ENCODE measurements at places on chromosomes 2 and 18.

DNA sequence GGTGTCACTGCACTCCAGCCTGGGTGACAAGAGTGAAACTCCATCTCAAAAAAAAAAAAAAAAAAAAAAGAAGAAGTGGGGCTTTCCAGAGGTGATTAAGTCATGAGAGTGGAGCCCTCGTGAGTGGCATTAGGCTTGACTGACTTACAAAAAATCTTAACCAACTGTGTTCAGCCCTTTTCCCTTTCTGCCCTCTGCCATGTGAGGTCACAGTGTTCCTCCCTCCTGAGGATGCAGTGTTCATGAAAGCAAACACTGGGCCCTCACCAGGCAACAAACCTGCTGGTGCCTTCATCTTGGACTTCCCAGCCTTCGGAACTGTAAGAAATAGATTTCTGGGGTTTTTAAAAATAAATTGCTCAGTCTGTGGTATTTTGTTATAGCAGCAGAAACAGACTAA is 37.0 kb upstream of the METTL21A start:
- DNase-seq: no peak

DNA sequence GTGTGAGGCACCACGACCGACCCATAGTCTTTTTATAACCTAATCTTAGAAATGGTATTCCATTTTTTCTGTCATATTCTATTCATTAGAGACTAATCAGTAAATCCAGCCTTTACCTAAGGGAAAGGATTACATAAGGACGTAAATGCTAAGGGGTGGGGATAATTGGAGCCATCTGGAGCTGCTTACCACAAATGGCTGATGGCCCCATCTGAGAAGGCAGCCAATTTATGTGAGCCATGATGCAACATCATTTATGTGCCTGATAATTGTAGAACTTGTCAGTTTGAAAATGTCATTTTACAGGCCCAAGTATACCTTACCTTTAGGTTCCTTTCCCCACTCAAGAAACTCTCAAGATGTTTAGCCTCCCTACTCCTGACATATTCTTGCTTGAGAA is 44.0 kb downstream of the ARHGEF33 start:
- peak; percentile 90 for DNase-seq

DNA sequence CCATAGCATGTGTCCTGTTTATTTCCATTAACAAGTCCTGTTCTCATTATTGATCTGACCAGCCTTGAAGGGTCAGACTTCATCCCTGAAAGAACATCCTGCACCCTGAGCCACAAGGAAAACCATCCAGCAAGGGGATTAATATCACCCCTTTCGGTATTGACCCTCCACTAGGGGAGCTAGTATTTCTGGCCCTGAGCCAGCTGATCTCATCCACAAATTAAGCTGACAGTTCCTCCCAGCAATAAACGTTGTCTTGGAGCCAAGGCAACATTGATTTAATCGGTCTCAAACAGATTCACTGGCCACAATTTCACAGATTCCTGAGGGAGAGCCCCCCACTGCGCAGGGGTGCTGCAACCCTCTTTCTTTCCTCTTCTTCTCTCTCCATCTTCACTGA is 353.1 kb upstream of the FANCL start:
- DNase-seq: no peak

- no peak for DNase-seq
Measured at GRCh38 chr2:25218100-25218499, 49.7 kb upstream of the POMC start.

- no peak for DNase-seq
Measured at GRCh38 chr2:705971-706511, 28.8 kb upstream of the TMEM18 start.

DNA sequence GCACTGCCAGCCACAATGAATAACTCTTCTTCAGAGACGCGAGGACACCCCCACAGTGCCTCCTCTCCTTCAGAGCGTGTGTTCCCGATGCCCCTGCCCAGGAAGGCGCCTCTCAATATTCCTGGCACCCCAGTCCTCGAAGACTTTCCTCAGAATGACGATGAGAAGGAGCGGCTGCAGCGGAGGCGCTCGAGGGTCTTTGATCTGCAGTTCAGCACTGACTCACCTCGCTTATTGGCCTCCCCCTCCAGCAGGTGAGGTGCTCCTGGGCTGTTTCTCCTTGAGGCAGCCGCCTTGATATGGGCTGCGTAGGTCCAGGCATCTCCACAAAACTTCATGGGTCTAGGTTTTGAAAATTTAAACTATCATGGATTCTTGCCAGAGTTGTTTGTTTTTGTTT is 6.1 kb downstream of the NCAPH start:
- no peak for DNase-seq

DNA sequence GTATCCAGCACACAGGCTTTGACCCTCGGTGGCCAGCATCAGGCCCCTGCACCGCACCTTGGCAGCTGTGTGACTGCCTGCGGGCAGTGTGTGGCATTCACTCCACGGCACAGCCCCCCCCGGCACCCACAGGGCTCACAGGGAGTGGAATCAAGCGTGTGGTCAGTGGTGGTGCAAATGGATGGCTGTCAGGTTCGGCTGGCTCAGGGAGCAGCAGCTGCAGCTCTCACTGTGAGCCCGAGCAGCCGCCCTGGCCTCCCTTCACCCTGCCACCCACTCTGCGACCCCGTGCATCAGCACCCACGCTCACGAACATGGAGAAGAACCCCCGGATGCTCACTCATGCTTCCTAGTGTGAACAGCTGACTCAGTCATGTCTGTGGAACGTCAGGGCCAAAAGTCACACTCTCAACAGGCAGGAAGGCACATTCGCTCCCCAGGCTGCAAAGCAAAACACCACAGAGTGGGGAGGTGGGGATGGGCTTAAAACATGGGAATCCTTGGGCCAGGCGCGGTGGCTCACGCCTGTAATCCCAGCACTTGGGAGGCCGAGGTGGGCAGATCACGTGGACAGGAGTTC is 41.5 kb upstream of the GPC1 start:
- DNase-seq: no peak

GRCh38 chr2:173652767-173653431 is 298.2 kb downstream of the CDCA7 start:
- DNase-seq: peak; percentile 91

DNA sequence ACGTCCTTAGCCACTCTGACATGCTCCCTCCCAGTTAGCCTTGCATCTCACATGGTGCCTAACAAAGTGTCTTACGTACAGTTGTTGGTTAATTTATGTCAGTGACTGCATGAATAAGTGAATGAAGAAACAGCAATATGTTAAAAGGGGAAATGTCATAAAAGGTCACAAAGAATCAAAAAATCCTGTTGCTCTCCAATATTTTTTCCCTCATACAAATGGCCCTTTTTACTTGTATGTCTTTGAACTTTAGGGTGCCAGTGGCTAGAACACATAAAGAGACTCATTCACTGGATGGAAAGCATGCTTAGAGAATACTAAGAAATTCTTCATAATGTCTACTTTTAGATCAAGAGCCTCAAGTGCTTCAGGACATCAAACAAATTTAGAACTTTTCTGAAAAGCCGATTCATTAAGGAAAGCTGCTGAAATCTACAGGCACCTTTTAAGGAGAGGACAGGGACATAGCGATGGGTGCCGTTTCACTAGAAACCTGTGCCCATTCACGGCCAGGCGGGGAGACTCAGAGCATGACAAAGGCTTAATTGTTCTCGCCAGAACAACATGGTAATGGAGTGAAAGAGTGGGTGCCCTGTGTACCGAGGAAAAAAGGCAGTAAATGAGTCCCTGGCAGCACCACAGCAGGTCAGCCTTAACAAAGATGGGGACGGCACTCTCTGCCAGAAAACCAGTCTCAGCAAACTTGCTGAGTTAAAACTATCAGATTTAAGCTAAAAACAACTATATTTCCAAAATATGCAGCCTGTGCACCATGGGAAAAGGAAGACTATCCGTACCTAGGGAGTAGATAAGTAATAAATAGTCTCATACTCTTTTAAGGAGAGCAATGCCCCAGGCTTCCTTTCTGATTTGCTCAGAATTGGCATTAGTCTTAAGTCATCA is 71.6 kb upstream of the SPTBN1 start:
- no peak for DNase-seq

- no peak for DNase-seq
Measured at GRCh38 chr2:119108186-119108585, 50.4 kb downstream of the C1QL2 start.

GRCh38 chr18:79354350-79354749 is 41.4 kb upstream of the NFATC1 start:
- no peak for DNase-seq

- peak; percentile 33 for DNase-seq
Measured at GRCh38 chr2:85390941-85391669, 19.1 kb downstream of the CAPG start.

DNA sequence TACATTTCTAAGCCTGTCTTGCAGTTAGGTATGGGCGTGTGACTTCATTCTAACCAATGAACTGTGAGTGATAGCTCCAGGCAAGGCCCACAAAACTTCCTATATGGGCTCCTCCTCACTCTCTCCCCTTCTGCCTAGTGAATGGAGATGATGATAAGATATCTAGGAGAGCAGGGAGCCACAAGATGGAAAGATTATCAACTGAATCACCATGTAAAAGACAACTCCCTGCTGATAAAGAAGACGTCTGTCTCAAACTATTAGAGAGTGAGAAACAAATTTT is 237.1 kb downstream of the GPD2 start:
- no peak for DNase-seq

DNA sequence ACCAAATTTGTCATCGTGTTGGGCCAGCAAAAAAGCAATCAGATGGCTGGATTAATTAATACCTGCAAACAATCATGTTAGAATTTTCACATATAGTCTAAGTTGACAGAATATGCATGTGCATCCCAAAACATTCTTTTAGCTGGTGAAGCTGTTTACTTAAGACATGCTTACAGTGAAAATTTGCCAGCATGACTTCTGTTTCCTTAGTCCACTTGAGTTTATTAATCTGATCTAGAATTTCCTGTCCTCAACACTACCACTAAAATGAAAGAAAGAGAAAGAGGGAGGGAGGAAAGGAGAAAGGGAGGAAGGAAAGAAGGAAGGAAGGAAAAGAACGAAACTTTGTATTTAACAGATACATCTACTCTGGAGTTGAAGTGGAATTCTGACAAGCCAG is 2109.9 kb upstream of the PIK3C3 start:
- no peak for DNase-seq

- peak; percentile 62 for DNase-seq
Measured at GRCh38 chr2:198883604-198884003, 574.1 kb downstream of the SATB2 start.

GRCh38 chr2:190693533-190694232 is 44.8 kb downstream of the NAB1 start:
- DNase-seq: no peak

GRCh38 chr18:48781163-48781987 is 169.4 kb downstream of the SMAD7 start:
- peak; percentile 46 for DNase-seq

GRCh38 chr2:145287736-145288135 is 767.8 kb upstream of the ZEB2 start:
- DNase-seq: peak; percentile 44

- no peak for DNase-seq
Measured at GRCh38 chr2:85213901-85214512, 80.8 kb downstream of the TCF7L1 start.

DNA sequence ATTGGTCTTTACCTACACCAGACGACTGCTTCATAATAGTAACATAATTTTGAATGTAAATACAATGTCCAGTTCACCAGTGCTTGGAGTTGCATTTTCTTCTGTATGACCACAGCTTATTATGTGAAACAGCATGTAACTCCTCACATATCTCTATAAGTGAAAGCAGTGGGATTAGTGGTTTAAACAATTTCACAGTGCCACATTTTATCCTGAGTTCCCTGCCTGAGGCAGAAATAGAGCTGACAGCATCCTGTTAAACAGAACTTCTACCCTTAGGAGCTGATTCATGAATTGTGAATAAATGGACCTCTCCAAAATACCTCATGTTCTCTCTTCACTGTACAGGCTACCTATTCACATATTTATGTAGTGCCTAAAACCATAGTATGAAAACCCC is 542.3 kb upstream of the VWC2L start:
- DNase-seq: no peak

DNA sequence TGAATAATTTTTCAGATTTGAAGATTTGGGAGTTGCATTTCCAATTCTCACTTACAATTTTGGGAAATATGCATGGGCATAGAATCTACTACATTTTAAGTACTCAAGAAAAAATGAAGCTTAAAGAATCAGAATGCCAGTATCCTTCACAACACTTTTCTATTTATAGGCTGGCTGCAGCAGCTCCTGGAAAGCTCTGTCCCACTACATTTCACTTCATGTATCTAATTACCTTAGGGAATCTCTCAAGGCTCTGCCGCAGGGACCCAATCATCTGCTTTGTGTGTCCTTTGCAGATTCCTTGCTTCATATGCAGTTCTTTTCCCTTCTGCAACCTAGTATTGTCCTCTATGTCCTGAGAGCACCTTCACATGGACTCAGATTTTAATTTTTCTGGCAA is 102.9 kb downstream of the NUP35 start:
- DNase-seq: no peak
